ENCODE measurements at places on chromosomes 4 and X.

- DNase-seq = no peak
Observed at GRCh38 chr4:24751926-24752539, 43.3 kb upstream of the SOD3 start.

DNA sequence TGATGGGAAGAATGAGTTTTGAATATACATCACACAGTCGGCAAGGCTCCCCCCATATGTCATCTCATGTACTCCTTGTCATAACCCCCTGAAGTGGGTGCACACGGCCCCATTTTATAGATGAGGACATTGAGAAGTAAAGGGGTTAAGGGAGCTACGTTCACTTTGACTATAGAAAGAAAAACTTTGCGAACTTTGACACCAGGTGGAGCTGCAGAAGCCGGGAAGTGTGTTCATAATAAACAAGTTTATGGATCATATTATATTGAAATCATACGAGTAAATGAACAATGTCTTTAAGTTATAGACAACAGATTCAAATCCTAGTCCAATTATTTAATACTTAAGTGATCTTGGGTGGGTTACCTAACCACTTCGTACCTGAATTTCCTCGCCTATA is 203.8 kb upstream of the PITX2 start:
- DNase-seq = no peak

- no peak for DNase-seq
Observed at GRCh38 chr4:150593996-150594395, 12.0 kb downstream of the MAB21L2 start.

DNA sequence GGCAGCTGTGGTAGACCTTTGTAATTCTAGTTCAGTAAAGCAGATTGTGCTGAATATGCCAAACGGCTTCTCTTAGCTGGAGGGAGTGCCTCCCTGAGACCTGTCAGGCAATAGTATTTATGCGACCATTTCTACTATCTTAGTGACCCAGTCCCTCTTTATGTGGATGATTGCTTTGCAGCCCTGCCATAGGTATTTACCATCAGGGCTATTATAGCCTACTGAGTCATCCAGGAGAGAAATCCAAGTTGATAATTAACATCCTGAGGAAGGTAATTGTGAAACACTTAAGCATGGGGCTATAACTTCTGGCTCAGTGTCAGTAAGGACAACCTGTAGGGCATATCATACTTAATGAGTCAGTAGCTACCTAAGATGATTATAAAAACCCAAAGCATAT is 103.9 kb upstream of the MAOA start:
- no peak for DNase-seq

- DNase-seq = no peak
Observed at GRCh38 chr4:130090427-130090826, 994.5 kb downstream of the C4orf33 start.

DNA sequence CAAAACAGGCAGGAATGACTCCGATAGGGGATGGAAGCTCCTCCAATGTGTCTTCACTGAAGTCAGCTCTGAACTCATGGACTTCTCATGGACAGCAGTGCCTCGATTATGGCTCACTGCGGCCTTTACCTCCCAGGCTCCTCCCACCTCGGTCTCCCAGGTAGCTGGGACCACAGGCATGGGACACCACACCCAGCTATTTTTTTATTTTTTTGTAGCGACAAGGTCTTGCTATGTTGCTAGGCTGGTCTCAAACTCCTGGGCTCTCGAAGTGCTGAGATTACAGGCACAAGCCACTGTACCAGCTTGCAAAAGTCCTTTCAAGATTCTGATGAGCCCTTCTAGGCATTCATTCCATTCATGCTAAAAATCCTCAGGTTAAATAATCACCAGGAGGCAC is 181.5 kb downstream of the NSUN7 start:
- DNase-seq = no peak

DNA sequence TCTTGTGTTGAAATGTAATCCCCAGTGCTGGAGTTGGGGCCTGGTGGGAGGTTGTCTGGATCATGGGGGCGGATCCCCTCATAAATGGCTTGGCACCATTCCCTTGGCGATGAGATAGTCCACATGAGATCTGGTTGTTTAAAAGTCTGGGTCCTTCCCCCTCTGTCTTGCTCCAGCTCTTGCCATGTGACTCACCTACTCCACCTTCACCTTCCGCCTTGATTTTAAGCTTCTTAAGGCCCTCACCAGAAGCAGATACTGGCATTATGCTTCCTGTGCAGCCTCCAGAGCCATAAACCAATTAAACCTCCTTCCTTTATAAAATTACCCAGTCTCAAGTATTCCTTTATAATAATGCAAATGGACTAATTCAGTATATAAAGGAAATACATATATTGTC is 111.5 kb downstream of the NR3C2 start:
- DNase-seq = no peak

DNA sequence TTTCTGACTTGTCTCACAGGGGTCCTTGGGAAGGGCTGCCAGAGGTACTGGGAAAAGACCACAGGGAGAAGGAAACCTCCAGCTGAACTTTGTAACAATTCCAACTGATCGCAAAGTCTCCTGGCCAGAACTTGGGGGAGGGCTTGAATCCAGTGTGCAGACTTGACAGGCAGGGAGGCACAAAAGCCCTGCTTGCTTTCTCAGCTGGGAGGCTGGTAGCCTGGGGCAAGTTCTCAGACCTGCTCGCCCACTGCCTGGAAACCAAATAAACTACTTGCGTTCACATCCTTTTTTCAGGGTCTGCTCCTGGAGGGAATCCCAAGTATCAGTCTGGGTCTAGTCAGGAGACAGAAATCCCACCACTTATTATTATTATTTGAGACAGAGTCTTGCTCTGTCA is 48.0 kb upstream of the CASK start:
- no peak for DNase-seq

- no peak for DNase-seq
Observed at GRCh38 chr4:89995814-89996213, 101.2 kb downstream of the MMRN1 start.

GRCh38 chrX:47212381-47213293 is 5.8 kb upstream of the CDK16 start:
- DNase-seq = no peak

GRCh38 chr4:26226629-26227376 is 94.0 kb upstream of the RBPJ start:
- DNase-seq = peak; percentile 75

DNA sequence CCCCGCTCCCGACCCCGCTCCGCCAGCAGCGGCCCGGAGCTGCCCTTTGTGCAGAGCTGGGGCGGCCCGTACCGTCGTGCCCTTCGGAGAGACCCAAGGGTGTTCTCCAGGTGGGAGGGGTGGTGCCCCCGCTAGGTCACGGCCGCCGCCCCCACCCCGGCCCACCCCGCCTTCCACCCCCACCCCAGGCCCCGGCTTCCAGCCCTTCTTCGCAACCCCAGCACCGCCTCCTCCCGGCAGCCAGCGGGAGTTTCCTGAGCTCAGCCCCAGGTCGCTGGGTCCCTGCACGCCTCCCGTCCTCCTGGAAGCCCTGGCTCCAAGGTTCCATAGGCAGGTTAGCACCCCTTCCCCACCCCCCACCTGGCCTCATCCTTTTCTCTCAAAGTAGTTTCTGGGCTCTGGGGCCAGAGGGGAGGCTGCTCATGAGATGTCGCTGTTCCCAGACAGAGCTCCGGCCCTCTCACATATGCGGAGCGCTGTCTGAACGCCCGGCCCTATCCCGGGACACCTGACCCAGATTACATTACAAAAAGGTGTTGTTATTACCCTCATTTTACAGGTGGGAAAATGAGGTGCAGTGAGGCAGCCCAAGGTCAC is 25.2 kb upstream of the FGFR3 start:
- DNase-seq = no peak

DNA sequence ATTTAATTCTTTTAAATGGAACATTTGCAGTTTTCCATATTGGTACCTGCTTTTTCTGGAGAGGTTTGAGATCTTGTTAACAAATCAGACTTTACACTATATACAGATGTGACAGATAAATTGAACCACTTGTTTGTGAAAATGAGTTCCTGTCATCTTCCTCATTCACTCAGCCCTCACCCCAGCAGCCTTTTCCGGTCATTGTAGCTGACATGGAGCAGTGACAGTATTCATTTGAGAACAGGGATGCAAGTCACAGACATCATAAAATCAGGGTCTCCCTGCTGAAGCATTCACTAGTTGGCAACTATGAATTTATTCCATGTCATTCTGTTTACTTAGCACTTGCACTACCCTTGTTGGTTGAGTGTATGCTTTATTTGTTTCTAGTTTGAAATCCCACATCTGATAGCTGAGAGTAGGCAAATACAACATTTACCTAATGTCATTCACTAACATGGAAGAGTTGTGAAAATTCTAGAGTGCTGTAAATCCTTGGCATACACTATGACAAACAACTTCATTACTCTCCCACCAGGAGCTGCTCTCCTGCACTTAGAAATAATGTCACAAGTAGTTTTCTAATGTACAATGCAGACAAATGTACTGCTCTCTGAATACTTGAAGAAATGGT is 78.9 kb downstream of the UGT8 start:
- DNase-seq = peak; percentile 17

DNA sequence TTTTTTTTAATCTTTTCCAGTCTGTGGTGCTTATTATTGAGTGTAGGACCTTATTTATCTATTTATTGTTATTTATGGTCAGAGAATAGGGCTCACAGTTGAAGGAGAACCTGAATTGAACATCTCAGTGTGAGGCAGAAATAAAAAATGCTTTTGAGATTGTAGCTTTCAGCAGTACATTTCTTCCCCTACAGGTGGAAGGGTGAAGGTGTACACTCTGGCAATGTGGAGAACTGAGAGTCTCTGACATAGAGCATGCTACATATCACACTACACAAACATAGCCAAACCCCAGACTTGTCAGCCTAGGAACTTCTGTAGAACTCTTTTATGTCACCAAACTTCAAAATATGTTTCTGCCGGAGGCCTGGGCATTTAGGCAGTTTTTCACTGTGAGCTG is 140.2 kb downstream of the STIM2 start:
- DNase-seq = no peak

GRCh38 chr4:165207016-165207430 is 338 bp upstream of the KLHL2 start:
- no peak for DNase-seq

GRCh38 chr4:661881-662761 is 12.0 kb downstream of the ATP5ME start:
- no peak for DNase-seq

- DNase-seq = no peak
Observed at GRCh38 chrX:1386338-1387127, 5.4 kb downstream of the SLC25A6 start.

GRCh38 chr4:1417522-1418390 is 11.5 kb upstream of the NKX1-1 start:
- no peak for DNase-seq

- DNase-seq = no peak
Observed at GRCh38 chr4:130125467-130125866, 1029.5 kb downstream of the C4orf33 start.

DNA sequence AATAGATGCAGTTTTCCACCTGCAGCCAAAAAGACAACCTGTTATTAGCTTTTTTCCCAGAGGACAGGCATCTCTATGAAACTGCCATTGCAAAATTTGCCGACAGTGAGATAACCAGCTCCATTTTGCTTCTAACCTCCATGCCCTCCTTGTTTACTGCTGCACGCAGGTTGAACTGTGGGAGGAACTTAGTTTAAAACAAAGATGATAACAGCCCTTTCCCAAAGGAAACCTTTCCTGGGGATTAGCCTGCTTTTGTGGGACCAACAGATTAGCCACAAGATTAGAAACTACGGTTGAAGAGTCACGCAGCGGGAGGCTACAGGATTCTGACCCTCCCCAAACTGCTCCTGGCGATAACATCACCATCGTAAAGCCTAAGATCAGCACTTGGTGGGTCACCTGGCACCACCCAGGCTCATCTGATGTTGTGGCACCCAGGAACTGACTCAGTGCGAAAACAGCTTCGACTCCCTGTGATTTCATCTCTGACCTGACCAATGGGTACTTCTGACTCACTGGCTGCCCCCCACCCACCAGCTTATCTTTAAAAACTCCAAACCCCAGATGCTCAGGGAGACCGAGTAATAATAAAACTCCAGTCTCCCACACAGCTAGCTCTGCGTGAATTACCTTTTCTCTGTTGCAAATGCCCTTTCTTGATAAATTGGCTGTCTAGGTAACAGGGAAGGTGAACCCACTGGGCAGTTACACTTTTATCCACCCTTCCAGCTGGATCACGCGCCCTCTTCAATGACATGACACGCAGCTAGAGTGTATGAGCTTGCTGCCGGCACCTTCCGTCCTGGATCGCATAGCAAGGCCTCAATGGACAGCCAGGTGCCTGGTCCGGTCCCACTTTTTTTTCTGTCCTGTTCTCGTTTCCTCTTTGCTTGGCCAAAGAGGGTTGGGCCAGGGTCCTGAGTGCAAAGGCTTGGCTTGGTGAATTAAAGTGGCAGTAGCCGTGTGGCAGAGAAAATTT is 27.2 kb downstream of the NOP14 start:
- no peak for DNase-seq

- no peak for DNase-seq
Observed at GRCh38 chr4:100188829-100189228, 1.4 kb downstream of the DDIT4L start.

DNA sequence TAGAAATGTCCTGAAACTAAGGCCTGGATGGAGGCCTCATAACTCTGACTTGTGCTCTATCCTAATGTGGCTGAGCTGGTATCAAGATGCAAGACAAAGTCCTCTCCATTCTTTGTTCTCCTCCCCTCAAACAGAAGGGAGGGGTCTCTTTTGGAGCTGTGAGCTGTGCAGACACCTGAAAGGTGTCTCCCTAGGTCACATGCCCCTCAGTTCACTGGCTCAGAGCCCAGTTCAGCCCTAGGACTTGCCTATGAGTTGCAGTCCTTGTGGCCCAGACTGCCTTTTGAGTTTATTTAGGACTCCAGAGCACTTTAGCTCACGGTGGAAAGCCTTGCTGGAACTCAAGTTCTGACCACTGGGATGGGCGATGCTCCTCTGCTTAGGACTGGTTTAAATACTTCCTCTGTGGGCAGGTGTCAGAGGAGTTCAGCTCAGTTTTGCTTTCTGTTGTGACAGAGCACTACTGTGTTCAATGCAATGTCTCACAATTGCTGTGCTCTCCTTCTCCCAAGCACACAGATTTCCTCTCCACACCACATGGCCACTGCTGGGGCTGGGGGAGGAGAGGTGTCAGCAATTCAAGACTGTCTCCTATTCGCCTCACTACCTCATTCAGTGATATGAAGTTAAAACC is 84.8 kb upstream of the ZNF827 start:
- DNase-seq = no peak

DNA sequence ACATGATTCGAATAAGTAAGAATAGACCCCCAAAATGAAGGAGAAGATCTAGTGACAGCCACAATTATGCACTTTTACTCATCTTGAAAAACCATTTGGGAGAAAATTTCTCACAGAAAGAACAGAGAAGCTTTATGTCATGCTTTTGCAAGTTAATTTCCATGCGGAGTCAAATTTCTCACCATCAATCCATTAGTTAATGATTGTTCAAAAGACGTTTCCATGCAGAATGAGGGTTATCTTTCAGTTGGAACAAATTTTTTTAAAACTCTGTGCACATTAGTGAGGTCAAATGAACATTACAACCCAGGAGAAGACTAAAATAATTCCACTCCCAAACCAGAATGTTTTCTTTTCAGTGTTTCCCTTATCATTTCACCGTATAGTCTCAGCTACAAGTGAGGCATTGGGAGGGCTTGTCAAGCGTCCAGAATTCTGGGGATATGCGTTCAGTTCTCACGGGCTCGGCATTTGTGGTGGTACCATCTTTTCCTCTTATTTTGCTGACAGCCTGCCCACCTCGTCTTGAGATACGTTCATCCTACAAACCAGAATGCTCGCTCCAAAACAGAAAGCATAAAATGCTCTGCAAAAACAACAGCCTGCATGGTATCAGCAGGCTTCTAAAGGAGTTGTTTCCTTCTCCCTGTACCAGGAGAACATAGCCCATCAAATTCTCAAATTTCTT is 130.8 kb upstream of the TBL1X start:
- DNase-seq = no peak

Data from NCI-H2029 treated with DMSO at 0.1 percent for 48 hours (cell line).